ENCODE measurements at places on chromosomes 13 and 19.

DNA sequence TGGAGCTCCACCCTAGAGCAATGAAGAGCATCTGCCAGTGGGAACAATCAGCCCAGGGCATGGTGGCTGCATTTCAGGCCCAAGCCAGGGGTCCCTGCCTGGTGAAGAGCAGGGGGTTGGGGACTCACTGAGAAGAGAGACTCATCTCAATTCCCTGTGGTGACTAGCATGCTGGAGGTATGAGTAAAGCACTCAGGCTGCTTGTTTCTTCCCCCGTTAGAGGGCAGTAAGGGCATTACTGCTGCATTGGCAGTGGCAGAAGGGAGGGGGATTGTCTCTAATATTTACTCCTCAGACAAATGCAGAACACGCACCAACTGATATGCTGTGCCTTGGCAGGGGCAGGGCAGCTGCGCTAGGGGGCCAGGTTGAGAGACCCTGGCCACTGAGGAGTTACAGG lies 329.1 kb downstream of the SLITRK5 start:
- DNase-seq, result no peak

GRCh38 chr13:76512721-76513145 lies 373.5 kb downstream of the KCTD12 start:
- no peak for DNase-seq

GRCh38 chr19:8445488-8446001 lies 770 bp downstream of the HNRNPM start:
- DNase-seq, result peak; percentile 36

DNA sequence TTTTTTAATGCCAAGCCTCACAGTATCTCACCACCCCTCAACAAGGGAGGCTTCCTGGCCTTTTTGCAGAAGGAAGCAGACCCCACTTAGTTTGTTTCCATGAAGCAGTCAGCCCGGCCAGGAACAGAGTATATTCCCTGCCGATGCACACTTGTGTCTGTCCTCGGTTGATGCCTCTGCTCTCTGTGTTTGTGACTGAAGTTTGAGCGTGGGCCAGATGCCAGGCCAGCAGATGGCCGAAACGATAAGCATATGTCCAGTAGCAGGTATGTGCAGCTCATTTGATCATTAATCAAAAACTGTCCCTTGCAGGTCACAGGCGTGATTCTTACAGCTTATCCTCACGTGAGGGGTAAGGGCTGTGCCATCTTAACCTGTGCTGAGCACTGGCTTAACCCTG lies 144.0 kb downstream of the IRS2 start:
- DNase-seq, result no peak

DNA sequence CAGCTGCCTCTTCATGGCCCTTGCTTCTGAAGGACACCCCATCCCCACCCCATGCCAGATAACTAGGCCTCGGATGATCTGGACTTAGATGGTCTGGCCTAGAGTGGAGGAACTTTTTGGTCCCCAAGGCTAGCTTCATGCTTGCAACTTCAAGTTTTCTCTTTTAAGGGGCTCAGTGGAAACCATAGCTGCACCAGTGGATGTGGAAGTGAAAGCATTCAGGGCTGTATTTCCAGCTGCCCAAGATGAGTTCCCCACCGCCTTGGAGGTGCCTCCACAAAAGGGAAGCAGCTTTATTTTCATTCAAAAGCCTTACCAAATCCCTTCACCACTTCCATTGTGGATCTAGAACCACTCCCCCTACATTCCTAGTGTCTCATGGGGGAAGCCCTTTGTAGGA lies 17.6 kb upstream of the GSX1 start:
- DNase-seq, result no peak

GRCh38 chr13:45238945-45239795 lies 38.3 kb upstream of the KCTD4 start:
- no peak for DNase-seq

DNA sequence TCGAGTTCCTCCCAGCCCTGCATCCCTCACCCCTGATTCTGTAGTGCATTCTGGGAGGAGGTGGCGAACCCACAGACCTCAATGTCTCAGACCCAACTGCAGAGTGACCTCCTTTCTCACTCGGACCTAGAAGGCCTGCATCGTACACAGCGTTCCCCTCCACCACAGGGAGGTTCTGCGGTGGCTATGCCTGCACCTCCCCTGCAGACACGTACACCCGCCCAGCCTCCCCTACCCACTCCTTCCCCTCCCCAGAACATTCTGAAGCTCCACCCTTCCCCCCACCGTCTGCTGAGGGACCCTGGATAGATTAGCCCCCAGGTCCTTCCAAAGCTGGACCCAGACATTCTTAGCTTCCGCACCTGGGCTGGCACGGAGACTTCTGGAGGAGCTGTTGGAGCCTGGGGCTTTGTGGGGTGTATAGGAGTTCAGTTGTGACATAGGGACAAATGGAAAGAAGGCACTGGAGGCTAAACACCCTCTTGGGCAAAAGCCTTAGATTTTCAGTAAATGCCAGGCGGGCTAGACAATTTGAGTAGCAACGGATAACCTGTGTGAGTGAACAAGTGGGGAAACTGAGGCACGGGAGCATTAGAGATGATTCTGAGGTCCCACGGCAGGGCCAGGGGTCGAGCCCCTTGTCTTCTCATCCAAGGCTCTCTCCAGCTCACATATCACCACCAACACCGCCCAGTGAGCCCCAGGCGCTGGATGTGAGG lies 420 bp upstream of the FSD1 start:
- no peak for DNase-seq

DNA sequence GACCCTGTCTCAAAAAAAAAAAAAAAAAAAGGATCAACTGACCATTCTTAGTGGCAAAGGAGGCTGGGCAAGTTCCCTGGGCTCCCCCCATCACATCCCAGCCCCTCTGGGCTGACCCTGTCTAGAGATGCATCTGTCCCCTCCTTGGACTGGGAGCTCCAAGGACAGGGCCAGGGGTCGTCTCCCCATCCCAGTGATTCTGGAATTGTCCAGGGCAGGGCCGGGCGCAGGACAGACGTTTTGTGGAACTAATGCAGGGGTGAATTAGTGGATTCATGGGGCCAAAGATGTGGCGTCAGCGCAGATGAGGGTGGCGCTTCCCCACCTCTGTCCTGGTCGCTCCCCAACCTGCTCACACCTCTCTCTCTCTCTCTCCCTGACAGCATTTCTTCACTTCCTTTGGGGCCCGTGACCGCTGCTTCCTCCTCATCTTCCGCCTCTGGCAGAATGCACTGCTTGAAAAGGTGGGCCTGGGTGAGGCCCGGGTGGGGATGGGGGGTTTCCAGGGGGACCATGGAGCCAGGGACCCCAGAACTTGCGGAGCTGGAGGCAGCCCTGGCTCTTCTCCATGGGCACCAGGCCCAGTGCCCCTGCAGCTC lies 11.1 kb downstream of the GRAMD1A start:
- DNase-seq, result no peak

DNA sequence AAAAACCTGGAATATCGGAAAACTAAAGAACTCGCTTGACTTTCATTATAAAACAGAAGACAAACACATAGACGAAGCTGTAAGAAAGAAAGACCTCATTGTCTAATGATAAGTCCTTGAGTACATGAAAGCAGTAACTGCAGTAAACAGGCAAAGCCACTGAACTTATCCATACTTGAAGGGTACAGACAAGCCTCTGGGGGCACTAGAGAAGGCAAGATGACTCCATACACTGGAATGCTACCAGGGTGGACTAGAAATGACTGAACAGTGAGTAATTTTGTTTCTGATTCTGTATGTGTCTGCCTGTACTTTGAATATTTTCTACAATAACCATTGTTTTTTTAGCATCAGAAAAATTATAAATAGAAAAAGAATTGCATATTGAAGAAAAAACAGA lies 507.9 kb downstream of the UQCRFS1 start:
- no peak for DNase-seq

DNA sequence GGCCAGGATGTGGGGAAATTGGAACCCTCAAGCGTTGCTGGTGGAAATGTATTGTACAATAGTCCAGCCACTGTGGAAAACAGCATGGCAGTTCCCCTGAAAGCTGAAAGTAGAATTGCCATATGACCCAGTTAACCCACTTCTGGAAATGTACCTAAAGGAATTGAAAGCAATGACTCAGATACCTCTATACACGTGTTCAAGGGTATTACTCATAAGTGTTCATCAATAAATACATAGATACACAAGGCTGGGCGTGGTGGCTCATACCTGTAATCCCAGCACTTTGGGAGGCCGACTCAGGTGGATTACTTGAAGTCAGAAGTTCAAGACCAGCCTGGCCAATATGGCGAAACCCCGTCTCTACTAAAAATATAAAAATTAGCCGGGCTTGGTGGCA lies 71.9 kb upstream of the IRS2 start:
- DNase-seq, result no peak

DNA sequence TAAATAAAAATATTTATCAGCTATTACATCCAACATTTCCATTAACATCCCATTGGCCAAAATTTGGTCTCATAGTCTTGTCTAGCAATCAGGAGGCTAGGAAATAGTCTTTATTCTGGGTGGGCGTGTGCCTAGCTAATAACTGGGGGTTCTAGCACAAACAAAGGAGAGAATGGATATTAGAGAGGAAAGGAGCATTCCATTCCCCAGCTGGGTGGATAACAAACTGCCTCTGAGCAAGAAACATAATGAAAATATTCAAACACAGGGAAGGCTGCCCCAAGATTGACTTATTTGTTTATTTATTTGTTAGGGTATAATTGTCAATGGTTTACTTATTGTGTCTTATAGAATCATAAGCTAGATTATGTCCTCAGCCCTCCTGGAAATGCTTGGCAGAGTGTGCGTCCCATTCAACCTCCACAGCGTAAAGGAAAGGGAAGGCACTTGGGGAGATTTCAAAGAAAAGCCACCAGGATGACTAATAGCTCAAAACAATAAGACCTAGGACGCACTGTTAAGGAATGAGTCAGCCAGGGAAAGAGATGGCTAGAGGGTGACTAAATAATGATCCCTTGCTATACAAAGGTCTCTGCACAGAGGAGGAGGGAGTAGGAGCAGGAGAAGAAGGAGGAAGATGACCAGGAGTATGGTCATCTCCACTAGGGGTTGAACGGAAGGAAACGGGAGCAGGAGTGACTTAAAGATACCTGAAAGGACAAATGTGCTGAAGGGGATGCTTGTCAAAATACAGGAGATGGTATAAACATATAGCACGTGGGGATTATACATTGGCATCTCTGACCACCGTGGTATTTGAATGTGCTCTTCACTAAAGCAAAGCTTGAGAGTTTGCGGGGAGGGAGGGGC lies 23.5 kb upstream of the USP12 start:
- DNase-seq, result no peak

- DNase-seq, result no peak
Observed at GRCh38 chr13:50384724-50385123, 369.5 kb downstream of the KCNRG start.

GRCh38 chr19:32669310-32669709 lies 5.7 kb downstream of the ANKRD27 start:
- DNase-seq, result no peak

GRCh38 chr13:99199541-99200431 lies 868 bp upstream of the UBAC2 start:
- no peak for DNase-seq

GRCh38 chr13:67619995-67620380 lies 389.9 kb upstream of the PCDH9 start:
- DNase-seq, result no peak

GRCh38 chr13:24500977-24501376 lies 11.6 kb downstream of the PARP4 start:
- DNase-seq, result no peak

- no peak for DNase-seq
Observed at GRCh38 chr19:39923862-39924261, 10.6 kb downstream of the FCGBP start.

DNA sequence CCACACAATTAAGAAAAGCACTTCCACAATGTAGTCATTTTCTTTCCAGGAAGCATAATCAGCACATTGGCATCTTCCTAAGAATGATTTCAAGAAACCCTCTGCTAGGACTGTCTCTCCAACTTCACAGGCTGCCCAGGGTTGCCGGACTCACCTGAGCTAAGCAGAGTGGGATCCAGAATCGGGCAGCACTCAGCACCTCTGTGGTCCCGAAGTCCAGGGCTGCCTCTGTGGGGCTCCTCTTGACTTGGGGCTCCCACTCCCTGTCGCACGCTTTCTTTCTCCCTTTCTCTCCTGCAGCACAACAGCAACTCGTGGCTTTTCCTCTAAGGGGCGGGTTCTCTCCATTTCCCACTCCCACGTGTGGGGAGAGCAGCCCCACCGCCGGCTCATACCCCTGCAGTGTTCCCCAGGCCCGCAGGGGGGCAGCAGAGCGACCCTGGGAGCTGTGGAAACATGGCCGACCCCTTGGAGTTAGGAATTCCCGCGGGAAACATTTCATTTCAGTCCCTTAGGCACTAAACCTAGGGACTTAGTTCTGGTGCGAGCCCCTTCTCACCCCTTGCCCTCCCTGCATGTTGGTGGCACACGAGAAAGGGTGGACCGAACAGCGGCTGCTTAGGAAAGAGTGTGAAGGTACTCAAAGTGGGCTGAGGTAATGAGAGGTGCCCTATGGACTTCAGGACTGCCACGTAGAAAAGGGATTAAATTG lies at the start of gene TMEM272:
Gene TMEM272, minus strand, starts transcription at position 316 of the 712 bp plus-strand sequence. CDS start 6,647 bp downstream, outside the sequence.
- DNase-seq, result peak; percentile 45

- no peak for DNase-seq
Observed at GRCh38 chr19:47781590-47782262, 3.2 kb downstream of the SELENOW start.

GRCh38 chr13:73998631-73999030 lies 135.6 kb downstream of the KLF12 start:
- DNase-seq, result no peak

DNA sequence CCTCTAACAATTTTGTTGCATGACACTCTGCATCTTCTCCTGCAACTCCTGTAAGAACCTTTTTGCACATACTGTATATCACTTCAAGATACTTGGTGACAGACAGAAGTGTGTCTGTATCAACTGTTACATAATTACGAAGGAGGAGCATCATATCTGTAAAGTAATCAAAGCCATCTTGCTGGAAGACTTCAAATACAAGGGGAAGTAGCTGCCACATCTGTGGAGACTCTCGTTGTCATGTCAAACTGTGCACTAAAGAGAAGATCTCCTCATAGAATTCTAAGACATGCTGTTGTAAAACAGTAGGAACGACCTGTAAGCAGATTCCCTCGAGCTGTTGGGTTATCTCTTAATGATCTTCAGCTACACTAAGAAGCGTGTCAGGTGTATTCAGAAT lies 38.0 kb upstream of the SPATA13 start:
- DNase-seq, result no peak

DNA sequence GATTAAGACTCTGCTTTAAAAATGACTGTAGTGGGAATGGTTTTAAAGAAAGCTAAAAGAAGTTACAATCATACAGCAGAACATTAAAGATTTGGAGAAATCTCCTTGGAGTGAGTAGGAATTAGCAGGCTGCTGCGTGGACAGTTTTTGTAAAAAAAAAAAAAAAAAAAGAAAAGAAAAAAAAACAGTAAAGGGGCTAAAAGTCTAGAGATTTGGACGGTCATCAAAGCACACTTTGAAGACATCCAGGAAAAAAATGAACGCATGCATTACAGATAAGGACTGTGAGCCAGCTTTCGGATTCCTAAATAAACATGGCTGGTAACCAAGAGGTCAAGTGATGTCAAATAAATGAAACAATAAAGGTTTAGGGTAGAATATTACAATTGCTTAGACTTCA lies 1700.6 kb downstream of the PCDH9 start:
- no peak for DNase-seq

GRCh38 chr19:47231215-47232054 lies 436 bp upstream of the BBC3 start:
- DNase-seq, result peak; percentile 84

- no peak for DNase-seq
Observed at GRCh38 chr13:59660582-59660981, 503.1 kb downstream of the DIAPH3 start.

- peak; percentile 63 for DNase-seq
Observed at GRCh38 chr19:13162724-13163608, 12.8 kb downstream of the IER2 start.

- DNase-seq, result no peak
Observed at GRCh38 chr13:42137856-42138537, 89.5 kb downstream of the DGKH start.

- no peak for DNase-seq
Observed at GRCh38 chr19:38003438-38004185, 96.6 kb downstream of the SIPA1L3 start.
